CD4-positive, alpha-beta T cell treated with Interleukin-10 for 1 hour (primary cell): ENCODE measurements at places on chromosomes 11 and 22.

DNA sequence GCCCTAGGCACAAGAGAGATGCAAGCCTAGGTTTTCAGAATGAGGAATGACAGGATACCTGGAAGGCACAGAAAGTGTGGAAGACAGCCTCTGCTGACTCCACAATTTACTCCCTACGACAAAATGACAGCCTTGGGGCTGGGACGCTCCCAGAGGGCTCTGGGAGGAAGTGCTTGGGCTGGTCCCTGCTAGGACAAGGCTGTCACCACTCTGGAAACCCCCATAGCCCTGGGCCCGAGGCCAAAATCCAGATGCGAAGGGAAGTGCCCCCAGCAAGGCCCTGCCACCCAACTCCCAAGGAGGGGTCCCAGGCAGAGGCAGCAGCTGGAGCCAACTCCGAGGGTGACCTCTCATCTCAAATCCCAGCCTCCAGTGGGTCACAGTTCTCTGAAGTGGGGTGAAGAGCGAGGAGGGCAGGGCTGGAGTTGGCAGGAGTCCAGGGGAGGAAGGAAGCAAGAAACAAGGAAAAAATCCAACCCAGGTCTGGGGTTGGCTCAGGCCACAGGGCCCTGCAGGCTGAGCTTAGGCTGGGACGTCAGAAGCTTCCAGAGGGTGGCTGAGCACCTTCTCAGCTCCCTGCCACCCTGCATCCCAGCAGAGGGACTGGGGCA, 6.3 kb upstream of the CDC42EP2 start:
- DNase-seq: no peak

DNA sequence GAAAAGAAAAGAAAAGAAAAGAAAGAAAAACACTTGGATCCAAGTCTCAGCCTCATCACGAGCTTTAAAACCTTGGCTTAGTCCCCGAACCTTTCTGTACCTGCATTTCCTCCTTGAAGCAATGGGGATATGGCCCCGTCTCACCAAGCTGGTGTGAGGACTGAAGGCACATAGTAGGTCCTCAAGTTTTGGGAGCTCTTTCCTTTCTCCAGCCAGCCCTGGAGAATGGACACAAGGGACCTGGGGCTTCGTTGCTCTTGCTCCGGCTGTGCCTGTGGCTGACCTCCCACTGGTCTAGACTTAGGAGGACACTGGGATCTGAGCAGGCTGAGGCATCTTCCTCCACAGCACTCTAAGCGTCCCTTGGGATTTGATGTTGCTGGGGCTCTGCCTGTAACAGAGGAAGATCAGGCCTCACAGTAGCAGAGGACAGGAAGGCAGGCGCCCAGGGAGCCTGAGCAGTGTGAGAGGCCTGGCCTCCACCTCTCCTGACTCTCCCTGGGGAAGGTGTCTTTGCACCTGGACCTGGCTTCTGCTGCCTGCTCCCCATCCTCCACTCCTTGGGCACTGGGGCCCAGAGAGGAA, 32.8 kb downstream of the KCNC1 start:
- DNase-seq: no peak

- no peak for DNase-seq
These were observed 103.3 kb upstream of the AKIP1 start for GRCh38 chr11:8807544-8808225.

GRCh38 chr11:94835594-94835927, 67.4 kb downstream of the AMOTL1 start:
- DNase-seq: no peak

- DNase-seq: no peak
These were observed 24.3 kb downstream of the SLC25A18 start for GRCh38 chr22:17587629-17588028.

GRCh38 chr11:130775306-130776060, 140.8 kb downstream of the SNX19 start:
- DNase-seq: no peak

DNA sequence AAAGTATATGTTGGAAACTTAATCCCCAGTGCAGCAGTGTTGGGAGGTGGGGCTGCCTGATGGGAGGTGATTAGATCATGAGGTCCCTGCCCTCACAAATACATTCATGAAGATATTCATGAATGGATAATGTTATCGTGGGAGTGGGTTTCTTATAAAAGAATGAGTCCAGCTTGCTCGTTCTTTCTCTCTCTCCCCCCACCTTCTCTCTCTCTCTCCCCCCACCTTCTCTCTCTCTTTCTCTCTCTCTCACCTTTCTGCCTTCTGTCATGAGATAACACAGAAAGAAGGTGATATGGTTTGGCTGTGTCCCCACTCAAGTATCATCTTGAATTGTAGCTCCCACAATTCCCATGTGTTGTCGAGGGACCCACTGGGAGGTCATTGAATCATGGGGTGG, 66.7 kb upstream of the NUP50 start:
- DNase-seq: no peak

DNA sequence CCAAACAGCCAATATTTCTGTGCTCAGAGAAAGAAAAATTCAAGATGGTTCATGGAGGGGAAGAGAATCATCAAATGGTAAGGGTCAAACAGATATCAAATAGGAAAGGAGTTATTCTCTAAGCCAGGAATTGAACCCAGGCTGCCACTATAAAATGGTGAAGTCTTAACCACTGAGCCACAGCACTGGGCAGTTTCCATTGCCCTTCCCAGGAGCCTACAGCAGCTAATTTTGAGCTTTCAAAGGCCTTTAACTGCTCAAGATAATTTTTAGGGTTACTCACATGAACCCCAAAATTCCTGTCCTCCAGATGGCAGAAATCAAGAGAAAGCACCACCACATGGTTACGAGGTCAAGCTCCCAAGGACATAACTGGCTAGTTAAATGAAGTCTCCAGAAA, 176.2 kb downstream of the KIF18A start:
- no peak for DNase-seq

GRCh38 chr11:20056109-20056949, 103.9 kb downstream of the DBX1 start:
- no peak for DNase-seq

DNA sequence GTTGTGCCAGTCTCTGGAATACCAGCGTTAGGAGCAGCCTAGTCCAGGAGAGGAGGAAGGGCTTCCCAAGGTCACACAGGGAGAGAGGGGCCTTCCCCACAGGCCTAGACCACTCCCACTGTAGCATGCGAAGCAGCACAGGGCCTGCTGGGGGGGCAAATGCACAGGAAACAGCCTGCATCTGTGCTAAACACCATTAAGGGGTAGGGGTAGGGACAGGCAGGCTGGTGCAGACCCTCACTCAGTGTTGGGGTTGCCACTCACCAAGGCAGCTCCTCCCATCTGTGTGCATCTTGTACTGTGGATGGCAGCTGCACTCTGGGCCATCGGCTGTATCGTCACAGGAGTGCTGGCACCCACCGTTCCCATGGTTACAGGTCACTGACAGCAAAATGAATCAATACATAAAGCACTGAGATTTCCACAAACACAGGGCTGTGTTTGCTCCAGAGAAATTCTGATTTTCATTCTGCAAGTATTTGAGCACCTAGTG, 24.9 kb downstream of the SCUBE2 start:
- DNase-seq: no peak

DNA sequence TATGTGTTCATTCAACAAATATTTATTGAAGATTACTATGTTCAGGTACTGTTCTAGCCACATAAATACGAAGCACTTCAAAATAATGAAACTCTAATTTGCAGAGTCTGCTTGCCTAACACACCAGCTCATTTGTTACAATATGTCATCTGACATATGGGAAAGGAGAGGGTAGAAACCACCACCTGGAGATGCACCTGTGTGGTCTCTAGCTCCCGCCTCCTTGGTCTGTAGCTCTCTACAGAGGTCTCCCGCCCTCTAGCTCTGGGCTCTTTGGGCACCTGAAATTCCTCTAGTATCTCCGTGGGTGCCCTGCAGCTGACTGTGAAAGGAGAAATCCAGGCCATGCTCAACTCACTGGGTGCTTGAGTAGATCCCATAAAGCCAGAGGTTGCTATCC, 51.4 kb upstream of the DBX1 start:
- DNase-seq: no peak
